ENCODE measurements at places on chromosomes 2 and 18.

DNA sequence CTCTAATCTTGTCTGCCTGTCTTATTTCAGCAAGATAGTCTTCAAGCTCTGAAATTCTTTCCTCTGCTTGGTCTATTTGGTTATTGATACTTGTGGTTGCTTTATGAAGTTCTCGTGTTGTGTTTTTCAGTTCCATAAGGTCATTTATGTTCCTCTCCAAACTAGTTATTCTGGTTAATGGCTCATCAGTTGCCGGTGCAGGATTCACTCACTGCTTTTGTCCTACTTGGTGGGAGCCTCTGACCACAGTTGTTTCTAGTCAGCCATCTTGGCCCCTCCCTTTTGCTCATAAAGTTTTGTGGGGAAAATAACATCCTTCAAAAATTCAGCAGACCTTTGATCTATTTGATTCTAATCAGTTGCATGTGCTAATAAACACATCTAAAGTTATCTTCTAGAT lies 158.6 kb upstream of the PARD3B start:
- DNase-seq: no peak

DNA sequence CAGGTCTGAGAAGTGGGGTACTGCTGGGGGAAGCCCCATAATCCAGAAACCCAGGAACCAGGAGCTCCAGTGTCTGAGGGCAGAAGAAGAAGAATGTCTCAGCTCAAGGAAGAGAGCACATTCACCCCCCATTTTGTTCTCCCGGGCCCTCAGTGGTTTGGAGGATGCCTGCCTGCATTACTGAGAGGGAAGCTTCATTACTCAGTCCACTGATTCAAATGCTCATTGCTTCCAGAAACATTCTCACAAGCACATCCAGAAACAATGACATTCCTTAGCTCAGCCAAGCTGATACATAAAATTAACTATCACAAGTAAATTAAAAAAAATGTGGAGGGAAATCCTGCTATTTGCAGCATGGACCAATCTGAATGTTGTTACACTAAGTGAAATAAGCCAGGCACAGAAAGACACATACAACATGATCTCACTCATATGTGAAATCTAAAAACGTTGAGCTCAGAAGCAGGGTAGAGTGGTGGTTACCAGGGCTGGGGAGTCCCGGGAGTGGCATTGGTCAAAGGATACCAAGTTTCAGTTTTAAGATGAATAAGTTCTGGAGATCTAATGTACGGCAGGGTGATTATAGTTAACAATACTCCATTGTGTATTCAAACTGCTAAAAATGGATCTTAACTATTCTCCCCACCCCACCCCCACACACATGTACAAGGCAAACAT lies 459.3 kb downstream of the GALR1 start:
- DNase-seq: no peak

- no peak for DNase-seq
These were observed 919 bp upstream of the SCN2A start for GRCh38 chr2:165238295-165238694.

DNA sequence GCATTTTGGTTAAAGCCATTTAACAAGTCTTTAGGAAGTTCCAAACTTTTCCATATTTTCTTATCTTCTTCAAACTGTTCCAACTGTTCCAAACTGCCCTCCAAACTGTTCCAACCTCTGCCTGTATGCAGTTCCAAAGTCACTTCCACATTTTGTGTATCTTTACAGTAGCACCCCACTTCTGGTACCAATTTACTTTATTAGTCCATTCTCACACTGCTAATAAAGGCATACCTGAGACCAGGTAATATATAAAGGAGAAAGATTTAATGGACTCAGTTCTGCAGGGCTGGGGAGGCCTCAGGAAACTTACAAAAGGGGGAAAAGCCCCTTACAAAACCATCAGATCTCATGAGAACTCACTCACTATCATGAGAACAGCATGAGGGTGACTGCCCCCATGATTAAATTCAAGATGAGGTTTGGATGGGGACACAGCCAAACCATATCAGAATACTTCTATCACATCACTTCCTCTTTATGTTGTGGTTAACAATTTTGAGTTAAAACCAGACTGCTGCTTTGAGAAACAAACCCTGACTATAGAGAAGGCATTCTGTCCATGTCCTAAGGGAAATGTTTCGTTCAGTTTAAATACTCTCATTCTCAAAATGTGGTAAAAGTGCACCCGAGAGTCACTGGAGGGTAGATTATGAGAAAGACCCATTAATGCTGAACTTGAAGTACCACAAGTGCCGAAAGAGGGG lies 11.0 kb downstream of the IL18R1 start:
- no peak for DNase-seq

GRCh38 chr18:70165936-70166335 lies 39.6 kb downstream of the RTTN start:
- no peak for DNase-seq

DNA sequence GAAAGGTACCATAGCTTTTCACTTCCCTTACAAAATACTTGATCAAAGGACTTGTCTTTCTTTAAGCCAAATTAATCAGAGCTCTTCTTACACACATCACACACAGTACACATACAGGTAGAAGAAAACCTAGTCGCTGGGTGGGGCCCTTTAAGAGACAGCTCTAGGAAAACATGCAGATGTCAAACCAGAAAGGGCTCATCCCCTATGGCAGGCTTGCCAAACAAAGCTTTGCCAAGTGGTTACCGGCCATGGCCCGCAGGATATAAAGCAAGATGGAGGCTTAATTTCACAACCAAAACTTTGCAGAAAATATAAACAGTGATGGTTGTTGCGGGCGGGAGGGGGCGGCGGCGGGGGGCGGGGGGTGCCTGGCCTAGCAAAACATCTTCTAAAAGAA lies 2156.0 kb upstream of the PIK3C3 start:
- peak; percentile 46 for DNase-seq

DNA sequence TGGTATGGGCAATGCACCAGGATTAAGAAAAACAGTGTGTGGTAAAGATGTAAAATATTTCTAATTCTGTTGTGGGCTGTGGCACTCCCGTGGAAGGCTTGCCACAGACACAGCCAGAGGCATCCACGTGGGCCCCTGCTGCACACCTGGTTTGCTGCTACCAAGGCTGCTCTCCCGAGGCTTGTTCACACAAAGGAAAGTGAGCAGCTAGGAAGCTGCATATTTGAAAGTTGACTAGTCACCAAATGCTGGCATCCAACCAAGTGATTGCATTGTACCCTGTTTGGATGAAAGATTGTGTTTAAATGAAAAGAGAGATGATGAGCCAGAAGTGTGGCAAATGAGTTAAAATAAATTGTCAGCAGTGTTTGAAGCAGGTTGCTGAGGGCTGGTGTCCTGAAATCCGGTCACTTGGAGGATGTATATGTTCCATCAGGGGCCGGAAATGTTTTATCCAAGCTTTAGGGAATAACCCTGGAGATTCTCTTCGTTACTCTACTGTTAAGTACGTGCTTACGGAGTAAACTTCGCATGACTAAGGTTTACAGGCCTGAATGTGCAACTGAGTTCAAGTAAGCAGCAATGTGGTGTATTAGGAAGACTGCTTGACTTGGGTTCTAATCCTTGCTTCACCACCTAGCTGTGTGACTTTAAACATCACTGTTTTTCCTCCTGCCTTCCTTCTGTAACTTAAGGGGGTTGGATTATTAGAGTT lies 86.1 kb downstream of the MSH2 start:
- DNase-seq: peak; percentile 9

DNA sequence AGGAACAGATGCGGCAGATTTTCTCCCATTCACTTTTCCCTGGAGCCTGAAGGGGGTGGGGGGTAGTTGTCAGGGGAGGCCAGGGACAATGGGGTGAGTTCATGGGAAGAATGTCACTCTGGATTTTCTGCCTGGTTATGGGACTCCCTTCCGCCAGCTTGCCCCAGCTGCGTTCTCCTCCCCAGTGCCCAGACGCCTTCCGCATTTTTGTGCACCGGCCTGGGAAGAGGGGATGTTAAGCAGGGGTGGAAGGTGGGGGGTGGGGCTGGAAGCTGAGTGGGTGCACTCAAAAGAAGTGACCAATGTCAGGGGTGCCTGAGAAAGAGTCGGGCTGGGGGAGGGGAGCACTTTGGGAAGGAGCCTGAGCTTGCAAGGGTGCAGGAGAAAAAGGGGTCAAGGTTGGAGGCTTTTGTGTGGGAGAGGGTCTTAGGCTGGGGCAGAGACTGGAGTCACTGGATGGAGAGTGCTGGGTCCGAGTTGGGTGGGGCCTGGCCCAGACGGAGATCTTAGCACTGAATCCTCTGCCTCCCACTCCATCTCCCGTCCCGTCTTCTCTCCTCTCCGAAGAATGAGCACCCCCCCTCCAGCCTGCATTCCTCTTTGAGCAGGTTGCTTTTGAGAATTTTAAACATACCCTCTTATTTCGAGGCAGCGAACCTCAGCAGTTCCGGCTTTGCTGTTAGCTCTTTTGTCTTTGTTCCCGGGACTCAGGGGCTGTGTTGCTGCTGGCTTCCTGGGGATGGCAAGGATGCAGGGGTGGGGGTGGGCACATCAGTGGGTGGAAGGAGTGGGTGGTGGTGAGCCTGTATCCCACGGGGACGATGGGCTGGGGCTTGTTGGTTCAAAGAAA lies 2.7 kb downstream of the IGFBP2 start:
- DNase-seq: no peak

DNA sequence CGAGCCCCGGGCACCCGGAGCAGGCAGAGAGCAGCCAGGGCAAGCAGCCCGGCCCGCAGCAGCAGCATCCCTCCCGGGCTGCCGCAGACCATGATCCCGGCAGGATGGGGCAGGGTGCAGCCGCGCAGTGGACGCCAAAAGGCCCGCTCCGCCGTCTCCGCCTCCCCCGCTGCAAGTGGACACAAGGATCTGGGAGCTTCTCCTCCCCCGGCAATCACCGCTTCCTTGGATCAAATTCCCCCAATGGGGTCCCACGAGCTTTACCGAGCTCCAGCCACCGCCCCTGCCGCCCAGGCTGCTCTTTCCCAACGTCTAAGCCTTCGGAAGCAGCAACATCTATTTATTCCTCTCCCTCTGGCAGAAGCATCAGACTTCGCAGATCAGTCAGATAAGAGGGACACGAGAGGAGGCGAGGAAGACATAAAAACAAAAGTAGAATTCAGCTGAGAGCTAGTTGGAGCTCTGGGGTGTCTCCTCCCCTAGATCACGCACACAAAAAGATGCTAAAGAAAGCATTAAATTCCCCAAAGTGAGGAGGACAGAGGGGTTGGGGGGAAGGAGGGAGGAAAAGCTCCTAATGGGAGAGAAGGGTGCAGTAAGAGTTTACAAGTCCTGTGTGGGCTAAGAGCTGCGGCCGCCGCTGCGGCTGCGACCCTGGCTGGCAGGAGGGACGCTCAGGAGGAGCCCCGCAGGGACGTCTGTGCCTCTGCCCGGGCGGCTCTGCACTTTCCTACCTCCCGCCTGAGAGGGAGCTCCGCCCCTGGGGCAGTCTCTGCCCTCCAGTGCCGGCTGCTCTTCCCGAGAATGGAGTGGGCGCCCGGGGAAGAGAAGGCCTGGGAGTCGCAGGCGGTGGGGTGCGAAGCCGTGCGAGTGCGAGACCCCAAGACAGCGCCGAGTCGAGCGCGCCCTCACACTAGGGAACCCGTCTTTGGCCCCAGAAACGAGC lies at the start of gene FRZB:
FRZB (minus strand) TSS at position 177 of the 946 bp plus-strand sequence; CDS start at position 92, 85 bp downstream.
- DNase-seq: peak; percentile 49

- DNase-seq: no peak
These were observed 3.8 kb upstream of the GPR55 start for GRCh38 chr2:230928701-230929380.

DNA sequence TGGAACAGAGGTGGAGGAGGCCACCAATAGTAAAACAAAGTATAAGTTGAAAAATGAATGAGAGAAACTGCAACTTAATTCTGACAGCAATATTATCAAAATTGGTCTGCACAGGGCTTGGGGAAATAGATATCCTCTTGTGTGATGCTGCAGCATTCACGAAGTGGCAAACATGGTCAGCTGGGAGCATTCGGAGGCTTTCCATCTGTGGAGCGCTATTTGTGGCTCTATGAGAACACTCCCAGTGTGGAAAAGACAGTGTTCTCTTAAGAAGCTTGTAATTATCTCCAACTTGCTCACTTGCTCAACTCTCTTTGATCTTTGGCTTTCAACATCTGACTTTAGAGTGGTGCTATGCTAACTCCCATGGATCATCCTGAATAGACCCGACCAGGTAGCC lies 3.1 kb upstream of the FLACC1 start:
- no peak for DNase-seq

- no peak for DNase-seq
These were observed 17.4 kb upstream of the HNRNPA3 start for GRCh38 chr2:177195194-177195593.

DNA sequence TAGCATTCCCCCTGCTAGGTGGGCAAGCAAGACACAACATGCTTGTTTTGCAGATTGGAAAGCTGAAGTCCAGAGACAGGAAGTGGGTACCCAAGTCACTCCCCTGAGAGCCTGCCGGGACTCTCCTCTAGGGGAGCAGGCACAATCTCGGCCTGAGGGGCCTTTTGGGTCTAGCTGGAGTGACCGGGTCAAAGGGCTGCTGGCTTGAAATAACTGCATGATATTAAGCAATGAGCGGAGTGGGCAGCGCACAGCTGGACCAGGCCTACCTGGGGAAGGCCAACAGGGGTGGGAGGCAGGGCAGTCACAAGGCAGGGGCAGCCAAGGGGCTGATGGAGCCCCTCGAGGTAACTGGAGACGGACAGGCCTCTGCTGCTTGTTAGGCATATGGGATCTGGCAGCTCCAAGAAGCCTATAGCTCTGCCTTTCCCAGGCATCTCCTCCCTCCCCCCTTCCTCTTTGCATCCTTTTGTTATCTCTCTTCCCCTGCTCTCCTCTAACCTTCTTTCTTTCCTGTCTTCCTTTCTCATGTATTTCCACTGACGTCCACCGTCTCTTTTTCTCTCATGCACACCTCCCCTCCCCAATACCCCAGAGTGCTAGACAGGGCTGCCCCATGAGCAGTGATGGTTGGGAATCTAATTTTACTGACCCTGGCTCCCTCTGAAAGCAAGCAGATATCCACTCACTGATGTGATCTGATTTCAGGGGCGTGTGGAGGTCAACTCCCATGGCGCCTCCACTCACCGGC lies 237.5 kb downstream of the LOXHD1 start:
- DNase-seq: no peak

- DNase-seq: no peak
These were observed 123.3 kb upstream of the DCC start for GRCh38 chr18:52216666-52217065.

GRCh38 chr18:61943175-61943964 lies 50.6 kb upstream of the RNF152 start:
- DNase-seq: no peak

DNA sequence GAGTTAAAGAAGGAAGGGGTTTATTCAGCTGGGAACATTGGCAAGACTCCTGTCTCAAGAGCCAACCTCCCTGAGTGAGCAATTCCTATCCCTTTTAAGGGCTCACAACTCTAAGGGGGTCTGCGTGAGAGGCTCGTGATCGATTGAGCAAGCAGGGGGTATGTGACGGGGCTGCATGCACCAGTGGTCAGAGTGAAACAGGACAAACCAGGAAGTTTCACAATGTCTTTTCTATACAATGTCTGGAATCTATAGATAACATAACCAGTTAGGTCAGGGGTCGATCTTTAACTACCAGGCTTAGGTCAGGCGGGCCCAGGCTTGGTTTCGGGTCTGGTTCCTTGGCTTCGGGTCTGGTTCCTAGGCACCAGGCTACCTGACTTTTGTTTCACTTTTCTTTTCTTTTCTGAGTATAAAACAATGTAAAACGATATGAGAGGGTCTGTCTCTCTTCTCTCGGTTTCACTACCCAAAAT lies 30.1 kb upstream of the LIPG start:
- DNase-seq: no peak

All from NCI-H345 (cell line).